Kidney glomerular epithelial cell (primary cell): ENCODE measurements at places on chromosomes 12 and 14.
A peak's percentile ranks its signal among the peaks of the same experiment; 100 is the strongest.

DNA sequence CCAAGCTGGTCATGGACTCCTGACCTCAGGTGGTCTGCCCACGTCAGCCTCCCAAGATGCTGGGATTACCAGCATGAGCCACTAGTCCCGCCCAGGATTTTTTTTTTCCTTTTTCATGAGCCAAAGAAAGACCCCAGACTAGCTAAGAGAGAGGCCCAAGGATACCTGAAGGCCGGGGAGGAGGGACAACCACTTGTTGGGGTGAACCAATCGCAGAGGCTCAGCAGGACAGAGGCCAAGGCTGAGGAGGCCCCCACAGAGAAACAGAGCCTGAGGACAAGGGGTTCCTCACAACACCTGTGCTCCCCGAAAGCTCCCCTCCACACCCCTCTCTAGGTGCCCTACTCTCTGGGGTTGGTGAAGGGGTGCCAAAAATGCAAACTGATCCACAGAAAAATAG lies 1.0 kb upstream of the SERPINA3 start:
- no peak for DNase-seq

- no peak for DNase-seq
Observed at GRCh38 chr12:15581006-15581405, 208.2 kb downstream of the EPS8 start.

GRCh38 chr14:24367514-24368211 lies at the start of gene NFATC4:
Gene NFATC4 (plus strand): TSS chr14:24368184. CDS start chr14:24368341, 157 bp downstream.
- DNase-seq, result no peak

DNA sequence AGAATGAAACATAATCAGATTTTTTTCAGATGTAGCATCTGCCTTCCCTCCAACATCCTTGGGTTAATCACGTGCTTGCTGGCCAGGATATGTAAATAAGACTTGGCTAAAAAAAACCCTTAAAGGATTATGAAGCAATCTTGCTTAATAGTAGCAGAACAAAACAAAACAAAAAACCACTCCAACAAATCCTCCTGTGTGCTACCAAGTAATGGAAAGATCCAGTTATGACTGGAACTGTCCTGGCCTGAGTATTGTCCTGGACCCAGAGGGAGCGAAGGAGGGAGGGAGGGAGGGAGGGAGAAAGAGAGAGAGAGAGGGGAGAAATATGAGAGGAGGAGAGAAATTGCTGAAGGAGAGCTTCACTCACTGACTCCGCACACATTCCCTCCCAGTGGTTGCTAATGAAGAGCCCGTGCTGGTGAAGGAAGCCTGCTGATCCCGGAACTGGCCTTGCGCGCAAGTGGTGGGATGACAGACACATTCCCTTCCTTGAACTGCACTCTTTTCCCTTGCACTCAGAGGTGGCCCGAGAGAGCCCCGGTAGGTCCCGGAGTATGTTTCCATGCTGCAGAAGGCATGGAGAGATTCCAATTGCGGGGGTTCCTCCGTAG lies 57.2 kb downstream of the HMGA2 start:
- peak; percentile 46 for DNase-seq

DNA sequence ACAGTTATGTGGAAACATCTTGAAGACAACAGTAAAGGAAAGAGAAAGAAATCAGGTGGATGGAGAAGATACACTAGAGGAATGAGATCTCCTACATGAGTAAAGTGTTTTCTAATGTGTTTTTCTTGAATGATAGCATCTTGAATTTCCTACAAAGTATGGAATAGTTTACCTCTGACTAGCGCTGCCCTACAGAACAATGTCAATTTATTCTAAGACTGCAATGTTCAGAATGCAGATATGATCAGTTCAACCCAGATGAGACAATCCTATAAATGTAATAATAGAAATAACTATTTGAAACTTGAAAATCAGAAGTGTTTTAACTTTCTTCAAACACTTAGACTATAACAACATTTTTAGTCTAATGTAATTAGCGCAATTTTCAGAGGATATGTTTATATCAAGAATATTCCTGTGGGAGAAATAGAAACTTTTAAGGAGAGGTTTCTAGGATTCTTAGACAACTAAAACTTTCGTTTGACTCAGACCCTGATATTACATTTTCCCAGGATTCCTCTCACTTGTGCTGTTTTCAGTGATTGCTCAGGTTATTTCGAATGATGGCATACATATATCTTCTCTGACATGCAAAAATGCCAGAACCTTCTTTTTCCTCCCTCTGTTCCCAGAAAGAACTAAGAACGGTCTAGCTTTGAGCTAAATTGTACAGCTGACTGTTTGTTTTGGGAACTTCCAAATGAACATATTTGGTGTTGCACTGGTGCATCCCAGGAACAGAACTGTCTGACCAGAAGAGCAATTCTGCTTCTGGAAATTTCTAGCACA lies 1017.4 kb downstream of the DIO2 start:
- no peak for DNase-seq
